Thymus (tissue), 14 donors: ENCODE measurements at places on chromosomes 6 and 20.

- peak; percentile 76 for DNase-seq
Observed at GRCh38 chr6:32854376-32855178, 585 bp downstream of the PSMB9 start.

DNA sequence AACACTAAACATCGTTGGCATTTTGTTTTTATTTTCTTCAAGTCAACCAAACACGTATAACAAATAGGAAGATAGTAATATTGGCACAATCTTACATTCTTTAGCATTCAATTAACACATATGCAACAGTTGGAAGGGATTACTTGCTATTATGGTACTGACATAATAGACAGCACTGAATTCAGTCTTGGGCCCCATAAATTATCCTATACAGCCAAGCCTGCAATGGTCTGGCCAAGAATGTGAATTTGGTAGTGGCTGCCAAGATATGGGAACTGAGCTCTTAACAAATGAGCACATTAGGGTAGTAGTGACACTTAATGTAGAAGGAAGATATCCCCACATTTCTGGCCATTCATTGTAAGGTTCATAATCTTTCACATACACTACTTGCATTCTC is 44.8 kb upstream of the ARHGAP18 start:
- no peak for DNase-seq

- no peak for DNase-seq
Observed at GRCh38 chr6:36629784-36630183, 35.6 kb downstream of the SRSF3 start.

DNA sequence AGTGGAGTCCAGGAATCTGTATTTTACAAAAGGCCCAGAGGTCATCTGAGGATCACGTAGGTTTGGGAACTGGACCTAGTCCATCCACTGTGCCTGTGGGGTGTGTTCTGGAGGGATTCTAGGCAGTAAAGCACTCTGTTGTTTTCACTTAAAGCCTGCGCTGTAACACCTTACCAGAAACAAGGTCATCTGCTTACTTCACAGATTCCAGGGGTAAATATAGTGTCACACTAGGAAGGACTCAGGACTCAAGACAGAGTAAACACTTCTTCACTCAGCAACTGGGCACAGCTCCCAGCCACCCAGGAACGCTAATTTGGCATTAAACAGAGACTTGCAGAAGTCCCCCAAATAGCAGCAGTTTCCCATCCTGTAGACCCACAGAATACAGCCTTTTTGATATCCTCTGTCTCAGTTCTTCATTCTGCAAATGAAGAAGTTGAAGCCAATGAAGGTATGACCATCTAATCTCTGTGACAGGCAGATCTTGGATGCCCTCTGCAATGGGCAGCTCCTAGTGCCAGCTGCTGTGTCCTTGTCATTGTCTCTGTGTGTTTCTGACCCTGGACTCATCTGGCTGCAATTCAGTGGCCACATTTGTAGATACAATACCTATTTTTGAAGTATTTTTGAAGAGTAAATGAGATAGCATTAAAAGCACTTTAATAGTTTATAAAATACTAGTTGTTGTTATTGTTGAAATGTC is 129.1 kb downstream of the SLC24A3 start:
- DNase-seq = no peak

DNA sequence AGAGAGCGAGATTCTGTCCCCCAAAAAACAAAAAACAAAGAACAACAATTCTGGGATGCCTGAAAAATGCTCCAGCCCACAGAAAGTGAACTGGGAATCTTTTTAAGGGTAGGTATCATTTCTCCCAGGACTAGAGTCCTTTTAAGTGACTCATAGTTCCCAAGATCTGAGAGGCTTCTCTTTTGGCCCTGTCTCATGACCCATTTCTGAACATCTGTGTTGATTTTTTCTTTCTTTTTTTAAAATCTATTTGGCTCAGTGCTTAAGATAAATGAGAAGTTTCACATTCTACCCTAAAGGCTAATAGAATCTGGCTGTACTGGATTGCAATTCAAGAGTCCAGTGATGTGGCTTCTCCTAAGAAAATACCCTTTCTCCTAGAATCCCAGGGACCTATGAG is 217.6 kb upstream of the FOXQ1 start:
- DNase-seq = no peak

DNA sequence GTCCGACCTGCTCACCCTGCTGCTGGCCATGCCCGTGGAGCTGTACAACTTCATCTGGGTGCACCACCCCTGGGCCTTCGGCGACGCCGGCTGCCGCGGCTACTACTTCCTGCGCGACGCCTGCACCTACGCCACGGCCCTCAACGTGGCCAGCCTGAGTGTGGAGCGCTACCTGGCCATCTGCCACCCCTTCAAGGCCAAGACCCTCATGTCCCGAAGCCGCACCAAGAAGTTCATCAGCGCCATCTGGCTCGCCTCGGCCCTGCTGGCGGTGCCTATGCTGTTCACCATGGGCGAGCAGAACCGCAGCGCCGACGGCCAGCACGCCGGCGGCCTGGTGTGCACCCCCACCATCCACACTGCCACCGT is 885 bp downstream of the NTSR1 start:
- no peak for DNase-seq

GRCh38 chr6:53130569-53131290 is 17.9 kb downstream of the GCM1 start:
- DNase-seq = no peak

GRCh38 chr20:46021361-46022359 is 7.4 kb upstream of the SLC12A5 start:
- peak; percentile 50 for DNase-seq

GRCh38 chr6:2190661-2191389 is 54.6 kb downstream of the GMDS start:
- DNase-seq = no peak

- no peak for DNase-seq
Observed at GRCh38 chr6:133894795-133895358, 6.0 kb downstream of the TCF21 start.

DNA sequence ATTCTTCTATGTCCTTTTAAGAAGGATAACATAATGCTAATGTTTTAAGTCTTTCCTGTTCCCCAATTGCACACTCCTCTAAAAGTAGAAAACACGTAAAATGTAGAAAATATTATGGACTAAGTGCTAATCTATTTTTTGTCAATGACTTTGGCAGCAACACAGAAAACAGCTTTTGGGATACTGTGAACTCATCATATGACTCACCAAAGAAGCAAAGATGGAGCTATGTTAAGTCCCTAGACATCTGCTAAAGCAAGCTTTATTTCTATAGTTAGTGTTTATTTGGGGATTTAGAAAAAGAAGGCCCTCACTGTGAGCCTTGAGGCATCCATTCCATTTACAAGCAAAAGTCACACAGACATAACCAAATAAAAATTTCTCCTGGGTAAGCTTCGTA is 23.0 kb downstream of the OPN5 start:
- no peak for DNase-seq
